ENCODE measurements at places on chromosomes 12 and 14.

GRCh38 chr14:71905031-71905430, 27.2 kb upstream of the RGS6 start:
- DNase-seq = no peak

DNA sequence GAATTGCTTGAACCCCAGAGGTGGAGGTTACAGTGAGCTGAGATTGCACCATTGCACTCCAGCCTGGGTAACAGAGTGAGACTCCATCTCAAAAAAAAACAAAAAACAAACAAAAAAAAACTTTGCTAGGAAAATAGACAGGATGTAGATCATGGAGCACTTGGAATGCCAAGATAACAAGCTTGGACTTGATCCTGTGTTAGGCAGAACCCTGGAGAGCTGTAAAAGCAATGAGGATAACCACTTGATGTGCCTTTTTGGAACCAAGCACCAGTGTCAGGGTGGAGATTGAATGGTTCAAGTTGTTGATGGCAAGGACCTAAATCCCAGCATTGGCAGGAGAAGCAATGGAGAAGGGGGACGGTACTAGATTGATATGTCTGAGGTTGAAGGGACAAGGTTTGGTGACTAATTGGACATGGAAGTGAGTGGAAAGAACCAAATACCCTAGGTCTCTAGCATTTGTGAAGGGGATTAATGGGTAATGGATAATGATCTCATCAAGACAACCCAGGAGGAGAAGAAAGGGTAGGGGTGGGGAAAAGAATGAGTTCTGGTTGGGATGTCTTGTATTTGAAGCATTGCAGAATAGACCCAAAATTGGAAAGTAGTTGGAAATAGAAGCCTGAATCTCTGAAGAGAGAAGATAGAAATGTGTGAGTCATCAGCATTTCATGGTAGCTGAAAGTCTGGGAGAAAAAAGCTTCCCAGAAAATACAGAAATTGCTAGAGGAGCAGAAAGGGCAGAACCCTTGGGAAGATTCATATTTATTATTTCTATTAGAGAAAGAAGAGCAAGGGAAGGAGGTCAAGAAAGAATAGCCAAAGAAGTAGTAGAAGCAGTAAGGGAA, 176.7 kb downstream of the NUAK1 start:
- DNase-seq = no peak

DNA sequence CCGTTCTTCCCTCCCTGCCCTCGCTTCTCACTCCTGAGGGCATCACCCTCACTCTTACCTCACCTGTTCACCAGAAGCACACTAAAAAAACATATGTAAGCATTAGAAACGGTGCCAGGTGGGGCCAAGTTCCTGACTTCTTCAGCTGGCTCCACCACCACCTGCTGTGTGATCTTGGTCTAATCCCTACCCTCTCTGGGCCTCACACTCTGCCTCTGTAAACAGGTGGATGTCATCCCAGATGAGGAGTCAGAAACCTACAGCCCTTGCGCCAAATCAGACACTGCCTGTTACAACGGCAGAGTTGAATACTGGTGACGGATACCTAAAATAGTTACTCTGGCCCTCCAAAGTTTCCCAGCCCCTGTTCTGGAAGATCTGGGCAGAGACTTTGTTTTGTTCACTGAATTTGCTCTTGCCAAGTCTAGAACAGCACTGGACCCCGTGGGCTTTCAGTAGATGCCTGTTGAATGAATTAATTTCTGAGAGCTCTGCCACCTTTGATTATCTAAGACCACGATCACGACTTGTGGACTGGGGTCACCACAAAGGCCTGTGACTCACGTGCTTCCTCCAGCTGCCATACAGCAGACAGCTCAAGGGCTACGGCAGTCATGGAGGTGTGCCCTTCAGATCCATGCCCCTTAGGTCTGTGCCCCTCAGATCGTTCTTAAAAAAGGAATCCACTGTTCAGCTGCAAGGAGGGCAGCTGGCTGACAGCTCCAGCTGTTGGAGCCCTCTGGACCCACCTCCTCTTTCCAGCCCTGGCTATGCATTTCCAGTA, 71.9 kb downstream of the GSC start:
- DNase-seq = no peak

GRCh38 chr14:28751467-28752058, 15.0 kb upstream of the FOXG1 start:
- DNase-seq = no peak

DNA sequence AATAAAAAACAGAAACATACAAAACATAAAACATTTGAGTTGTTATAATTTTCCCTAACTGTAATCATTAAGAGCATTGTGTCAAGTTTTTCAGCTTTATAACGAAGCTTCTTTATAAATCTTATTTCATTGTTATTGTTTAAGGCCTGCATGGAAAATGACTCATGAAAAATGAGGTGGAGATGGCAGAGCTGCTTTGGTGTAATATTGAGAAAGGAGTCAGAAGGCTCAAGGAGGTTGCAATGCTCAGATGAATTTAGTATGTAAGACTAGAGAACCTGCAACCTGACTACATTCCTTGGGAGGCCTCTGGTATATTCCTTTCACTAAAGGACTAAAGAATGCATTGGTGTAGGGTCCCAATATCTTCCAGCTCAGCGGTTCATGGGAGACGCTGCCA, 61.5 kb downstream of the TMEM30B start:
- DNase-seq = no peak

GRCh38 chr12:71092290-71092689, 65.5 kb downstream of the TSPAN8 start:
- no peak for DNase-seq

- no peak for DNase-seq
Observed at GRCh38 chr14:98900798-98901197, 371.2 kb downstream of the BCL11B start.

GRCh38 chr12:5442251-5443006, 10.5 kb downstream of the NTF3 start:
- DNase-seq = no peak

- DNase-seq = no peak
Observed at GRCh38 chr12:72829838-72830237, 557.7 kb downstream of the TRHDE start.

- DNase-seq = no peak
Observed at GRCh38 chr12:120292411-120292660, 633 bp upstream of the RNU4-2 start.

- no peak for DNase-seq
Observed at GRCh38 chr12:79775355-79776027, 84.7 kb upstream of the PAWR start.

Data from activated T-cell treated with anti-CD3 and anti-CD28 coated beads for 1 hour (primary cell).